NCI-H1105 (cell line): ENCODE measurements at places on chromosomes 16 and 17.

DNA sequence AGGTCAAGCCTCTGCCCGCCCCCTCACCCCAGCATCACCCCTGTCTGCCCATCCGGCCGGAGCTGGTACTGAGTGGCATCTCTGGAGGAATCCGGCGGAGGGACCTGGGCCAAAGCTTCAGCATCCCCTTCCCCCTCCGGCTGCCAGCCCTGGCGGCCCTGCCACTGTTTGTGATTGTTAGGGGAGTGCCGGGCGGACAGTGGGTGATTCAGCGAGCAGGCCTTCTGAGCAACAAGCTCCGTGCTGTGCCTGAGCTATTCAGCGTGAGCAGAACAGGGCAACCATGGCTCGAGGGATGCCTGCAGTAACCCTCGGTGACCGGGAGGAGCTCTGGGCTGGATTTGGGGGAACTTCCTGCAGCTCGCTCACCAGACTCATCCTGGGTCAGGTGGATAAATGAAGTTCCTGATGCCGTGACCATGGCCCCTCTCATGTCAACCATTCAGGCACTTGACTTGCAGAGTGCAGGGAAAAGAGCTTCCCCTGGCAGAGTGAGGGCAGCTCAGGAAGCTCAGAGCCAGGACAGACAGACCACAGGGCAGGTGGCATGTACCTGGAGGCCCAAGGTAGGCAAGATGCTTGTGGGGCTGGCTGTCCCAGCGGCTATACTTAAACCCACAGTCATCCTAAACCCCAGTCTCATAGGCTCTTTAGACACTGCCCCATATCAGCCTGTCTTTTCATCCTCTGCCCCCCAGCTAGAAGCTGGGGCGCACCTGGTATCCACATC, 24.3 kb upstream of the MLKL start:
- no peak for DNase-seq

- DNase-seq: no peak
Measured at GRCh38 chr16:88655053-88655732, 4.3 kb upstream of the CYBA start.

GRCh38 chr16:23771027-23771426, 16.2 kb downstream of the CHP2 start:
- DNase-seq: no peak

DNA sequence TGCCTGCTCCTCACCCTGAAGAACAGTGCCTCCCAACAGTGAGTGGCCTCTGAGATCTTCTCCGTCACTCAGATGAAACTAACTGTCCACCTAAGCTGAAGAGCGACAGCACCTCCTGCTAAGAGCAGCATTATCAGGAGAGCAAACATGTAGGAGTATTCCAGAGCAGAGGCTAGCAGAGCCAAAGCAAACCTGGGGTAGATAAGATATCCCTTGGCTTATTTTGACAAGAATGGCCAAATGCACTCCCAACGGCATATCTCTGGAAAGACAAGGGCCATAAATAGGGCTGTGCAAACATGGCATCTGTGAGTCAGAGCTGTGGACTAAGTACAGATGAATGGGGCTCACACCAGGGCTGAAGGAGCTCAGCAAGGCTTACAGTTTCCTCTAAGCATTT, 96.3 kb downstream of the NDEL1 start:
- no peak for DNase-seq

DNA sequence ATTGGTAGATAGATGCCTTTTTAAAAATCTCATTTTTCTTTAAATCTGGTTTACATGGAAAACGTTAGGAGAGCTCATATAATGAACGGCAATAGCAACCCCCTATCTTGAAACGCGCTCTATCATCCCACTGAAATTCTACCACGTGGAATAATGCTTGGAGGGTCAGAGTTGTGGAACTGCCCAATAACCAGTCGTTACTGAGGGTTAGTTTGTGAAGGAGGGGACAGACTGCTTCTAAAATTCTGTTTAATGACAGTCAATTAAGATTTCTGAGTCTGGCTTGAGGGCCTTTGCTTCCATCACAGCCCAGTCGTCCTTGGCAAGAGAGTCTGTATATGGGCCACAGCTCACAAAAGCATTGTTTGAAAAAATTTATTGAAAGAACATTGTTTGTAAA, 482 bp downstream of the IRF8 start:
- no peak for DNase-seq

GRCh38 chr17:57544401-57544800, 200.7 kb downstream of the CCDC182 start:
- DNase-seq: peak; percentile 41

GRCh38 chr17:56347639-56348038, 194.4 kb downstream of the ANKFN1 start:
- DNase-seq: no peak

- peak; percentile 68 for DNase-seq
Measured at GRCh38 chr17:32486701-32487472, at the start of gene CDK5R1. CDK5R1 (plus strand) TSS chr17:32486993; CDS start chr17:32487621, 628 bp downstream.

- DNase-seq: no peak
Measured at GRCh38 chr16:19574615-19575014, 19.1 kb downstream of the VPS35L start.

DNA sequence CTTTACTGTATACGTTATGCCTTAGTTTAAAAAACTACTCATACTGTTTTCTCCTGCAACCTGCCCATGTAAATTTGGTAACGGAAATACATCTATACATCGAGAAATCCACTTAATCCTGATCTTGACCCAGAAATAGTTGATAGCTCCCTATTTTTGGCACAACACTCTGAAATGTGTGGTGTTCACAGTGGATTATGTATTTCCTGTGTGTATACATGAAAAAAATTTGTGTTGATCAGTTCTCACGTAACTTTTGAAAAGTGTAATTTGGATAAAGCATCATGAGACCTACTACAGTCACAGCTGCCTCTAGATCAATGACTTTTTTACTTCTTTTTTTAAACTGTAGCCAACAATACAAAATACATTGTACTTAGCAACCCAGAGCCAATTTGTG, 90.7 kb downstream of the VMP1 start:
- DNase-seq: no peak

GRCh38 chr16:56606476-56607108, 1.8 kb upstream of the MT2A start:
- DNase-seq: no peak

DNA sequence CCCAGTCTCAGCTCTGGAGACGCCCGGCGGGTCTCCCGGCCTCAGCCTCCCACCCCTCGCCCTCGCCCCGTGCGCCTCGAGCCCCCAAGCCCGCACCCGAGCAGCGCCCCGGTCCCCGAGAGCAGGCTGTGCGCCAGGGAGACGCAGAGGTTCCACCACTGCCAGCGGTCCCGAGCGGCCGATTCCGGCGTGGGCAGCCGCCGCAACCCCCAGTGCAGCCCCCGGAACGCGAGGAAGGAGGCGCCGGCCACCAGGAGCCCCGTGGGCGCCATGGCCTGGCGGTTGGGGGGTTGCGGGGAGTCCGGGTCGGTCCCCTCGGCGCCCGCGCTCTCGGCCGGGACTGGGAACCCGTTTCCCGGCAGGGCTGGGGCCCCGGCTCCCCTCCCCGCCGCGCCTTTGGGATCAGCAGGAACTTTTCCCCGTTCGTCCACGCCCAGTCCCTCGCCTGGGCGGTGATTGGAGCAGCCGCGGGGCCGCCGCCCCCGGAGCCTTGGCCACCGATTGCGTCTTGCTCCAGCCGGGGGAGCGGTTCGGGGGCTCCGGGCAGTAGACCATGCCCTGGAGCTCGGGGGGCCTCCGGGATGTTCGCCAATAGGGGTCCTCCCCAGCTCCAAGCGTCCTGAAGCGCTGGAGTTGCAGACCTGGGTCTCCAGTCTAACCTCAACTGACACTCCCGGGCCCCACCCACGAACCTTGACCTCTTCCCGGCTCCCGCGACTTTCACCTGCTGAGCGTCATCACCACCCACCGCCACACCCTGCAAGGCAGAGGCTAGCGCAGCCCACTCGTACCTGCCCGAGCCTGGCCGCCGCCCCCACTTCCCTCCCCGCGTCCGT, at the start of gene TLCD2:
TLCD2 (minus strand) TSS at position 407 of the 836 bp plus-strand sequence; CDS start at position 272, 135 bp downstream.
- no peak for DNase-seq

GRCh38 chr17:8311131-8311790, 1.2 kb downstream of the ARHGEF15 start:
- no peak for DNase-seq

DNA sequence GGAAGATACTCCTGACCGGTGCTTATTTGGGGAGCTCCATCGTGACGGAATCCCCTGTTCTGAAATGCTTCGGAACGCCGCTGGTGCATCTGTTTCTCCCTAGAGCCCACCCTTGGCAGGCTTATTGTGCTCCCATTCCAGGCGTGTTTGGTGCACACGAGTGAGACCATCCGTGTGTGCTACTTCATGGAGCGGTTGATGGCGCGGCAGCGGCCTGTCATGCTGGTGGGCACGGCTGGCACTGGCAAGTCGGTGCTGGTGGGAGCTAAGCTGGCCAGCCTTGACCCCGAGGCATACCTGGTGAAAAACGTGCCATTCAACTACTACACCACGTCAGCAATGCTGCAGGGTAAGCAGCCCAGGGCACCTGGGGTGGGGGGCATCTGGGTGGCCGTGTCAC, 170.7 kb downstream of the DNAH9 start:
- DNase-seq: no peak

GRCh38 chr16:31471875-31472708, at the start of gene TGFB1I1:
TGFB1I1 (plus strand) TSS chr16:31472152; CDS start chr16:31472189, 37 bp downstream.
- DNase-seq: no peak

GRCh38 chr16:10098991-10099390, 83.2 kb downstream of the GRIN2A start:
- DNase-seq: no peak

- DNase-seq: no peak
Measured at GRCh38 chr17:17609121-17609520, 17.6 kb upstream of the PEMT start.

DNA sequence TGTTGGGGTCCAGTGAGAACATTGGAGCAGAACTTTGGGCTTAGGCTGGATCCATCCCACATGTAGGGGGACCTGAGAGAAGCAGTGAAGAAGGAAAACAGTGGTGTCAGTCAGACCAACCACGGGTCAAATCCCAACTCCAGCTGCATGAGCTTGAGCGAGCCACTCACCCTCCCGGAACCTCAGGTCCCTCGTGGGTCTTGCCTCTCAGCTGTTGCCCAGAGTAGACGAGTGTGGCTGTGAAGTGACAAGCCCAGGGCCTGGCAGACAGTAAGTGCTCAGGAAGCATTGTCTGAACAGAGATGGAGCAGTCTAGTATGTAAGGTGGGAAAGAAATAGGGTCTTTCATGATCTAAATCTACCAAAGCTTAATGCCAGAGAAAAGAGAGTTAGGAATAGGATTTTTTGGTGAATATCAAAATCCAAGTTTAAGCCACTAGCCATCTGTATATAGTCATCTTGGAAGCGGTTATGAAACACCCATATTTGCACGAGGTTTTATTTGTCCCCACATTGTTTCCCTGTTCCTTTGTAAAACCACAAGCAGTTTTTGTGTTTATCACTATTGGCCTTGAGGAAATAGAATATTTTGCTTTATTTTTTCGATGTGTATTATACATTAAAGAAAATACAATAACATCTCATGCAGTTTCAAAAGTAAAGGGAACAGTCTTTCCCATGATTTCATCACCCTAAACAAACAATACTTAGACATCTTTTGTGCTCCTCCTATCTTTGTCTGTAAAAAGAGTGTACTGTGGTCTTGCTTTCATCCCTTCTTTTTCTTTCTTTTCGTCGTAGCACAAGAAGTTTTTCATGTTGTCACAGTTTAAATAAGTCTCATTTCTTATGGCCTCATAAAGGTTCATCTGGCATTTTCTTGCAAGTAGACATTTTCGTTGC, 112.0 kb downstream of the CLEC16A start:
- no peak for DNase-seq

- no peak for DNase-seq
Measured at GRCh38 chr17:32962320-32962711, 29.3 kb upstream of the SPACA3 start.

DNA sequence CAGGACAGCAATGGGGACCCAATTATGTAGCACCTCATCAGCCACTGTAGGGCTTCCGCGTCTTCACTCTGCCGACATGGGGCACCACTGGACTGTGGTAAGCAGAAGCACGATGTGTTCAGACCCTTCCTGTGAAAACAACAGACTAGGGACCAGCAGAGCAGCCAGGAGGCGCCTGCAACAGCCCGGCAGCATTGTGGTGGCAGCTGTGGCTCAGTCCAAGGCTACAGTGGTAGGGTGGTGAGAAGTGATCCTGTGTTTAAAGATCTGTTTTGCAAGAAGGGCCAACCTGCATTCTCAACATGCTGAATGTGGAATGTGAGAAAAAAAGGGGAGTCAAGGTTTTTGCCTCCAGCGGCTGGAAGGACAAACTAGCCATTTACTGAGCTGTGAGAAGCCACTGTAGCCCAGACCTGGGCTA, 80.8 kb downstream of the GAS7 start:
- DNase-seq: no peak

DNA sequence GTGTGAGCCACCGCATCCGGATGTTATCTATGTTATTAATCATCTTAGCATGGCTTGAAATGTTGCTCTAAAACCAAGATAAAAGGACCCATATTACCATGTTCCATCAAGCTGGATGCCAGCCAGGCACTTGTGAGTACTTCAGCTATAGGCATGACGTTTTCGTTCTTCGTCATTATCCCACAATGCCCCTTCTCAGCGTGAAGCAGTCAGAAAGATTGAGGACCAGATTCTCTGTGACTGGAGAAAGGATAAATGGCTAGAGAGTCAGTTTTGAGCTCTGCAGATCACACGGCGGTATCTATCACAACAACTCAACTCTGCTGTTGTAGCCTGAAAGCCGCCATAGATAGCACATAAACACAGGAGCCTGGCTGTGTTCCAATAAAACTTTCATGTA, 29.8 kb upstream of the LCMT1 start:
- DNase-seq: no peak

- DNase-seq: no peak
Measured at GRCh38 chr16:2527071-2527783, 4.0 kb downstream of the CEMP1 start.

DNA sequence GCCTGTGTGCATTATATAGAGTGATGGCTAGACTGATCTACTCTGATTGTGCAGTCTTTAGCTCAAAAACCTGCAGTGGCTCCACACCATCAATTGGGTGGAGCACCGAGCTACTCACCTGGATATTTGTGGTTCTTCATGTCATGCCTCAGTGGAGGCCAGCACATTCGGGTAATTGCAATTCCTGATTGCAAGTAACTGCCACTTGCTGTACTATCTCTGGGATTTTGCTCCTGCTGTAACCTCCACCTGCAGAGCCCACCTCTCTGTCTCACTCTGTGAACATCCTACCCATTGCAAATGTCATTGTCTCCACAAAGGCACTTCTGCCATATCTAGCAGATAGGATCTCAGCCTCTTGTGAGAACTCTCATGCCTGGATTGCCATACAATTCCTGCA, 1.7 kb upstream of the CCL1 start:
- no peak for DNase-seq
